ENCODE measurements at places on chromosomes 6 and 20.

DNA sequence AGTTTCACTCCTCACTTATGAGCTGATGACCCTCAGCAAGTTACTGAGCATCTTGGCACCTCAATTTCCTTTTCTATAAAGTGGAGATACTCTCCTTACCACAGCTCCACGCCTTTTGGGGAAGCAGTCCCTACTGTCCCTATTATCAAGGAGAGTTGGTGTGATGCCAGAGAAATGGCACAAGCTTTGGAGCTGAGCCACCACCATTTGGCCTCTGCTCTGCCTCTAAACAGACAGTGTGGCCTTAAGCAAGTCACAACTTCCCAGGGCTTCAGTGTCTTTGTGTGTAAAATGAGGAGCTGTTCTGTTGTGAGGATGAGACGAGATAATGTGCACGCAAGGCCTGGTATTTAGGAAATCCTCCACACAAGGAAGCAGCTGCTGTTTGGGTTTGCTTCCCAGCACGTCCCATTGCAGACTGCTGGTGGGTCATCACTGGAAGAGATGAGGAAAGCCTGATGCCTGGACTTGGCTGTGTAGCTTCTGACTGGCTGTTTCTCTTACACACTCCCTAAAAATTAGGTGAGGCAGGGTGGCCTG lies 18.5 kb downstream of the NSFL1C start:
- no peak for DNase-seq

GRCh38 chr20:32582659-32583580 lies 2.2 kb downstream of the NOL4L start:
- DNase-seq = no peak

- no peak for DNase-seq
Observed at GRCh38 chr6:157755032-157755745, 67.9 kb upstream of the SNX9 start.

DNA sequence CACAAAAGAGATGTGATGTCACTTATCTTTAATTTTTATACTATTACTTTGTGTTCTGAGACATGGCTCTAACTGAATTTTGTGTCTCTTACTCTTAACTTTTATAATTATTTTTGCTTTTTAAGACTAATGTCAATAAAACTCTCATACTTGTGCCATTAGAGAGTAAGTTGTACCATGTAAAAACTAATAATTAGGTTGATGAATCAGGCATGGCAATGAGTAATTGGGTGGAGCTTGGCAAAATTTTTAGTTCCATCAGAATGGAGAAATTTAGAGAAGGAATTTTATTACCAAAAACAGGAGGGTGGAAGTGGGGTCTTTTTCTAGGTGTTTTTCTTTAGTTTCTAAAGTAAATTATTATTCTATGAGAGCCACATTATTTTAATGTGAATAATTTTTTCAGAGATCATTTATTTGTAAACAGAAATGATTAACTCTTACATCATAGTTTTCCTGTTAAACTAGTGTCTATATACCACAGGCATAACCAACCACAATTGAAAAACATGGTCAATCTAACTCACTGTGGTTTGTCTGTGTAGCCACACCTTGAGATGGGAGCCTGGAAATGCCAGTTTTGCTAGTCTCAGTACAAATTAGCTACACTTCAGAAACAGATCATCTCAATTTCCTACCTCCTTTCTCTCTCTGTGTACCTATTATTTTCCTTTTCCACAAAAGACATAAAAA lies 51.8 kb downstream of the ELOVL4 start:
- no peak for DNase-seq

DNA sequence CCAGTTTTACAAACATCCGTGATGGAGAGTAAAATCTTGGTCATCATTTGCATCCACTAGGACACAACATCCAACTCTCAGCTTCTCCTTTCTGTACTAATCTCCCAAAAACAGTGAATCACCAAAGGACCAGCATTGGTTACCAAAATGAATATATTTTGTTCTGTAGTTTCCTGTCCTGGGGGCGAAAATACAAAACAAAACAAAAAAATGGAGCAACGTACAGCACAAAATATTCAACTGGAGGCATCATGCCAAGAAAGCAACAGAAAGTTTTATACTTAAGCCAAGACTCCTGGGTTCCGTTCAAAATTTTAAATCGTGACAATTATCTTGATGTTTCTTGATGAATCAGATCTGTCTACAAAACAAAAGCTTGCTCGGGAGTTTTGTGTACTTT lies 126.6 kb upstream of the CCDC28A start:
- no peak for DNase-seq

DNA sequence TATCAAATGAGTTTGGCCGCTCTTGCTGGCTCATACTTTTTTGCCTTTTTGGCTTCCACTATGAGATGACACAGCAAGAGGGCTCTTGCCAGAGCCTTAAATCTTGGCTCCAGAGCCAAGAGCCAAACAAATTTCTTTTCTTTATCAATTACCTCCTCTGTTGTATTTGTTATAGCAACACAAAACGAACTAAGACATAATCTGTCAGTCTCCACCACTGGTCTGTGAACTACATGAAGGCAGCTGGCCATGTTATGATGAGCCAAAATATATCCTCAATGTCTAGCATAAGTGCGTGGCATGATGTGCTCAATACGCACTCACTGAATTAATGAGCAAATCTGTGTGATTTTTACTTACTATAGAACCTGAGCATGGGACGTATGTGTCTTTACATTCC lies 220.0 kb upstream of the ZNF217 start:
- DNase-seq = no peak

GRCh38 chr6:53879608-53880007 lies 84.8 kb downstream of the LRRC1 start:
- no peak for DNase-seq

Data from fibroblast of skin of left quadriceps (primary cell).